Fibroblast of villous mesenchyme (primary cell): ENCODE measurements at places on chromosomes 1 and 21. TPM values are rescaled to one million over a fixed set of nuclear protein-coding genes. Genes with fewer than 3 reads are reported as not detected.

- DNase-seq: no peak
Measured at GRCh38 chr1:211537253-211537652, 41.7 kb downstream of the SLC30A1 start.

The ZNF695 gene
- 1.3 and 2.6 TPM in 2 replicates for total RNA-seq

- DNase-seq: peak; percentile 64
Measured at GRCh38 chr1:197180252-197180878, 33.9 kb upstream of the ASPM start.

The SPRR2F gene
- total RNA-seq: not detected in 2 replicates

GRCh38 chr1:10890491-10891071 is 94.1 kb upstream of the CASZ1 start:
- no peak for DNase-seq

DNA sequence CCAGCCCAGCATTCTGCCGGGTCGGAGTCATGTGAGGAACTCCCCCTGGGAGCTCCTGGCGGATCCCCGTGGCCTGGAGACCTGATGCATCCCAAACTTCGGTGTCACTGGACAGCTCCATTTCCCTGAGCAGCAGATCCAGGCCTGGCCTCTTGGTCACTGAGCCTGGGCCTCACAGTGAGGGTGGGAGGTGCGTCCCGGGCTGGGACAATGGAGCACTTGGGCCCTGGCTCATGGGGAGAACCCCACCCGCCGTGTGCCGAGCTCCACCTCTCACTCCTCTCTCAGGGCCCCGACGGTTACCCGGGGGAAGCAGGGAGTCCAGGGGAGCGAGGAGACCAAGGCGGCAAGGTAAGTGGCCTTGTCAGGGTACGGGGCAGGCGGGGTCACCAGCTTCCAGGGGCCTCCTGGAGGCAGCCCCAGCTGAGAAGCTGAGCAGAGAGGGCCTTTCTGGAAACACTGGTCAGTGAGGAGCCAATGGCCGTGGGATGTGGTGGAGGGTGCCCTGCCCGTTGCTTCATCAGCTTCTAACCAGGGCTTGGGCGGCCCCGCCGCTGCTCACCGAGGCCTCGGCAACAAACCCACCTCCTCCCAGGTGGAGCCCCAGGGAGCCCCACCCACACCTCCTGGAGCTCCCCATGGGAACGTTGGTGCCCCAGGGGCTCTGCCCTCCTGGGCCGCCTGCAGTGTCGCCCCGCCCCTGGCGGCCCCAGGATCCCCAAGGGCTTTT is 19.8 kb downstream of the COL6A2 start:
- no peak for DNase-seq

- no peak for DNase-seq
Measured at GRCh38 chr1:243253211-243253925, 1.7 kb downstream of the CEP170 start.

The GFI1 gene
- total RNA-seq: under 0.01 TPM in 2 replicates
